ENCODE measurements at places on chromosomes 6 and 20.
A peak's percentile ranks its signal among the peaks of the same experiment; 100 is the strongest.

DNA sequence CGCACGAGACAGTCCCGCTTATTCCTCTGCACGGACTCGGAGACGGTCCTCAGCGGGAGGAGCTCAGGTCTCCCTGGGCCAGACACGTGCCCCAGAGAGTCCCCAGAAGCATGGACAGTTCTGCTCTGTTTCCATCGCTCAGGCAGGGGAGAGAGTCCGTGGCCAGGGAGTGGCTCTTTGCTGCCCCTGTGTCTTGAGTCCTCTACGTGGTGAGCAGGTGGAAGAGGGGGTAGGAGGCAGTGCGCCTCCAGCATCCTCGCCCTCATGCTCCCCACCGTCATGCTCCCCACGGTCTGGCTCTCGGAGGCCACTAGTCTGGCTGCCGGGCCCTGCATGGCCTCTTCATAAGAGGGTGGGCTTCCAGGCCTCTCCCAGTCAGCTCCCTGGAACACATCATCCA is 8.9 kb downstream of the TAGAP start:
- no peak for DNase-seq

DNA sequence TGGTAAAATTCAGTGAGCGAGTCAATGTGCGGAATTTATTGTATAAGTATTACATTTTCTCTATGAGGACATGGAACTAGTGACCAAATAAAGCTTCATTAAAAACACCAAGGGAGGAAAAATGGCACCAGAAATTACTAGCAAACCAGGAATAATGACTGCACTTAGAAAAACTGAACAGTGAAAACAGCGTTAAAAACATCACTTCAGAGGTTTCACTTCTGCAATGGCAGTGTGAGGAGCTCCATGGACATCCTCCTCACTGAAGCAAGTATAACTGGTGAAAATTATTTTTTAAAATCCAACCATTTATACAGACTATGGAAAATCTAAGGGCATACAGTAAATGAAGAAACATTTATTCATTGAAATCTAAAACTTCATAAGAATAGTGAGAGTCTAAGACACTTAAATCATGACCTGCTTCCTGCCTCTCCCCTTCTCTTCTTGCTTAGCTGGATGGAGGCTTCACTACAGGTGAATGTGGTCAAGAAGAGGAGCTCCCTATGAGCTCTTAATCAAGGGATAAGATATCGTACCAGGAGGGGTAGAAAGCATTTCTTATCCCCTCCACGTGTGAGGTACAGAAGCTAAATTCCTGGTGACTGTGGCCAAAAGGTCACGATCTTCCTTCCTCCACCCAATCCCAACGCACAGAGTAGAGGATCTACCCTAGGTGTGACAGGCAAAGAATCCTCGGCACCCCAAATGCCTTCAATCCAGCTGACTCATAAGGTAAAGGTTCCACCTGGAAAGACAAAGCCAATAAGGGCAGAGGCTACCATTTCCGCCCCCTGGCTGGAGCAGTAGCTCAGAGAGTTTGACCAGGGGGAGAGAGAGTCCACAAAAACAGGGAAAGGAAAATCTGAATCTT is 12.3 kb upstream of the ASF1A start:
- no peak for DNase-seq

- no peak for DNase-seq
These were observed 181.9 kb downstream of the TMEM200A start for GRCh38 chr6:130547723-130548122.

DNA sequence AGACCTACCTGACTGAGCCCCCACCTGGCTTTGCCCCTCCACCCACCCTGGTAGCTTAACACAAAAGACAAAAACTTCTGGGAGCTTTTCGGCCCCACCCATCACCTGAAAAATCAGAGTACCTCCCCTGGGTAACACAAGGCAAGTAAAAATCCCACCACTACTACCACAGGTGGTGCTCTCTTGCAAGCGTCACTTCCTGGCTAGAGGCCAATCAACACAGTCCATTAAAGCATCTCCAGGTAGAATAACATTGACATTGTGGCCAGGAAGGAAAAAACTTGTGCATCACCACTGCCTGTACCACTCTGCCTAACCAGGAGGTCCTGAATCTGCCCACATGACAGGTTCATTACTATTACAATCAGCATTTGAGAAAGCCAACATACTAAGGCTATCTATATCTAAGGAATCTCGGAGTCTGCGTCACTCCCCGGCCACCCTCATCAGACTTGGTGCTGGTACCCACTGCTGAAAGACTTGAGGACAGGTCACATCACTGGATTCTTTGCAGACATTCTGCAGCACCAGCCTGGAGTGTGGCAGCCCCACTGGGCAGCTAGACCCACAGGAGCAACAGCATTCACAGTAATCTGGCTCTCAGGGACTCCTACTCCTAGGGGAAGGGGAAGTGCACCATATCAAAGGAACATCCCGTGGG is 125.9 kb downstream of the CDK19 start:
- no peak for DNase-seq

- no peak for DNase-seq
These were observed 29.1 kb downstream of the LRRN4 start for GRCh38 chr20:6024768-6025167.

- DNase-seq: no peak
These were observed 23.0 kb downstream of the RALY start for GRCh38 chr20:34016736-34017135.

DNA sequence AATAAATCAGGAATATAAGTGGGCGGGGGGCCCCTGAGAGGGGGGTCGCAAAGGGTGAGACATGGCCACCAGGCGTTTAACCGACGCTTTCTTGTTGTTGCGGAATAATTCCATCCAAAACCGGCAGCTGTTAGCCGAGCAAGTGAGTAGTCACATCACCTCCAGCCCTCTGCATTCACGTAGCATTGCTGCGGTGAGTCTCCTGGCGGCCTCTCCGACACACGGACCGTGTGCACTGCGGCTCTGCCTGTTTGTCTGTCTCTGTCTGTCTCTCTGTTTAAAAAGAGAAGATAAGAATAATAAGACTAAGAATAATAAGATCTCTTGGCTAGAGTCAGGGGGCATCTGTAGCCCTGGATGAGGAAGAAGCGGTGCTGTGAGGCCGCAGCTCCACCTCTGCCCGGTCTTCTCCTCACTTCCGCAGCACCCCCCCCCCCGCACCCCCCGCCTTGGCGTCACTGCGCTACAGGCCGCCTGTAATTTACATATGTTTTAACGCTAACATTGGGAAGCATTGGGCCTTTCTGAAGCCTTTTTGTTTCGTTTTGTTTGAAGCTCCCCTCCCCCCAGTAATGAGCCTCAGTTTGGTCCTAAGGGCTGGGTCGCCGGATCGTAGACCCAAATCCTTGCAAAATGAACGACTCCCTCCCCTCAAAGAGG is 993 bp downstream of the STX16 start:
- peak; percentile 82 for DNase-seq

GRCh38 chr6:28580475-28580874 is 54.8 kb downstream of the GPX5 start:
- DNase-seq: no peak

Data from CD4-positive, alpha-beta T cell treated with Interferon gamma for 1 hour (primary cell).